CD4-positive, alpha-beta T cell treated with Interferon gamma for 1 hour (primary cell): ENCODE measurements at places on chromosomes 16 and 17.

GRCh38 chr17:34892461-34893249 is 68.6 kb downstream of the CCT6B start:
- no peak for DNase-seq

GRCh38 chr17:1047177-1047878 is 50.4 kb downstream of the TIMM22 start:
- no peak for DNase-seq

DNA sequence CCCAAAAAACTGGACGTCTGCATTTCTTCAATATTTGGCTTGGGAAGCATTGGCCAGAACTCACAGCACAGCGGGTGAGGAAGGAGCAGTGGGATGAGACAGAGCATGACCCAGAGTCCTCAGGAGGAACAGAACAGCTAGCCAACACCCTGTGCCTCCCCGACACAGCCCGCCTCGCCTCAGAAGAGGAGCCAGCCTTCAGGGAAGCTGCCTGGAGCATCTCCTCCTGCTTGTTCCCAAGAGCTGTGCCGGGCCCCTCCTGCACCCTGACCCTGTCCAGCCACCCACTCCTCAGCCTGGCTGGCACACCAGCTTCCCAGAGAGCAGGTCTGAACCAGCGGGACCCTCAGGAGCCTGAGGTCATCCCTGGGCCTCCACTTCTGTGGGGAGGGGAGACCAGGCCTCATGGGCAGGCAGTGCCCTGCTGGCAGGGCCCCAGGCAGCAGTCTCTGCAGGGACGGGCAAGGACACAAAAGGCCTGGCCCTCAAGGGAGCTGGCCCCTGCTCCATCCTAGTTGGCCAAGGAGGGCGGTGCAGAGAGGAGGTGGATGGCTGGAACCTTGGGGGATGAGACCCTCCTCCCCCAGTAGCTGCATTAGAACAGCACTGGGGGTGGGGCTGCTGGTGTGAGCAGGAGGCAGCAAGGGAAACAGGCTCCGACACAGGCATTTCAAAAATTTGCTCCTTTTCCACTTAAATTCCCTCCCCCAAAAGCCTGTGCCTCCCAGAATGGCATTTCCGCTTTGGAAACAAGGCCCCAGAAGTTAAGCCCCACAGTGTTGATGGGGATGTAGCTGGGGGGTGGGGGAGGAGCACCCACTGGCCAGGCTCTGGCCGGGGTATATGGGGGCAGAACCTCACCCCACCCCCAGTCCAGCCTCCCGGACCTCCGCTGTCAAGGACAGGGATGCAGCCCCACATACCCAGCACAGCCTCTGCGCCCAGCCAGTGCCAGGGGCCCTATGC is 1.8 kb upstream of the BCAR1 start:
- DNase-seq: no peak

DNA sequence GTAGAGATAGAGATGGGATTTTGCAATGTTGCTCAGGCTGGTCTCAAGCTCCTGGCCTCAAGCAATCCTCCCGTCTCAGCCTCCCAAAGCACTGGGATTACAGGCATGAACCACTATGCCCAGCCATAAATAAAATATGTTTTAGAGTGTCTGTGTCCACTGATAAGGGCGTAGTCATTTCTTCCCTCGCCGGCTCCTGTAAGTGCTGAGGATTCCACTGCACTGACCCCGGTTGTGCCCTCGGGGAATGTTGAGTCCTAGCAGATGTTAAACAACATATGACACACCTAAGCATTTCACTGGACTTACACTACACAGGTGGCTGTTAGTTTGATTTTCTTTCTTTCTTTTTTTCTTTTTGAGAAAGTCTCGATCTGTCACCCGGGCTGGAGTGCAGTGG is 5.6 kb upstream of the SHMT1 start:
- DNase-seq: no peak

- DNase-seq: no peak
Observed at GRCh38 chr17:21742326-21742725, 50.0 kb downstream of the KCNJ18 start.

- DNase-seq: no peak
Observed at GRCh38 chr17:43467981-43468581, 15.7 kb upstream of the DHX8 start.

- DNase-seq: no peak
Observed at GRCh38 chr16:87474566-87474996, 18.2 kb downstream of the ZCCHC14 start.
